Posterior cingulate gyrus (tissue), 11 donors: ENCODE measurements at places on chromosomes 16 and 17.

GRCh38 chr17:81940538-81941483, 3.7 kb upstream of the PYCR1 start:
- DNase-seq: peak; percentile 82

DNA sequence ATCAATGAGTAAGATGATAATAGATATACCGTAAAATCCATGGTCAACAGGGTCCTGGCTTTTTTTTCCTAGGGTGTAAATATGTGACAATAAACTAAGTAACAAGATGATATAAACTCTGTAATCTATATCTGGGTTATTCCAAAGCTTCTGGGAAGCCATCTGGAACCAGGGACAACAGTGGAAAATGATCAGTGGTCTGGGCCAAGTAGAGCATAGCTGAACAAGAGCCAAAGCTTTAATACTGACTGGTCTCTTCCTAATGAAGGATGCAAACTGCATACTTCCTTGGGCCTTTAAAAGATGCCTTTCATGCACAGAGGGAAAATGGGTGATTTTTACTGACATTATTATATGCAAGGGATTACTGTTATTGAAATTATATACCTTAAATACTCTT, 8.9 kb downstream of the CA10 start:
- DNase-seq: no peak

GRCh38 chr17:15782866-15783265, 50.8 kb downstream of the TBC1D26 start:
- peak; percentile 79 for DNase-seq

DNA sequence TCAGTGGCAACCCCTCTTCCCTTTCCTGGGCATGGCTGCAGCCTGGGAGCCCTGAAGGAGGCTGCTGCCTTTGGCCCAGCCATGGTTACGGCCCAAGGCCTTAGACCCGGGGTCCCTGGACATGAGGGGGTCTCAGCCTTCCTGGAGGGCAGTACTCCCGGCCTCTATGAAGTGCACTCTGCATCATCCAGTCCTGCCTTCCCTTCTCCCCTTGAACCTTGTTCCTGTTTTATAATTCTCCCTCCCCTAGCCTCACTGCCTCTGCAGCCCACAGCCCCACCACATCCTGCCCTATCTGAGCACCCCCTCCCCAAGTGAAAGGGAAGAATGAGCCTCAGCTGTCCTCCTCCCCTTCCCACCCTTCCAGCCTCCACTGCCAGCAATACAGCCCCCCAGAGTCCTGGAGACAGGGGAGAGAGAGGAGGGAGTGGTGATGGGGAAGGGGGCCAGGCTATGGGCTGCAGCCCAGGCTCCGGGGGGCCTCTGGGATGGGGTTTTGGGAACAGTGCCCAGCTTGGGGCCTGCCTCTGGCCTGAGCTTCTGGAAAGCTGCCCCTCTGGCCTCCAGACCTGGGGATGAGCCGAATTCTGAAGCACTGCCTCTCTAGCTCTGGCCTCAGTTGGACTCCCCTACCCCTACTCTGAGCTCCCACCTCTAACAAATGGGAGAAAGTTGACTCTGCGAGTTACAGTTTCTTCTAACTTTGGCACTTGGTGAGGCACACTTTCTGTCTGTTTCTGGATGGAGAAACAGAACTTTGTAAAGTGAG, 7.6 kb downstream of the CCR7 start:
- DNase-seq: no peak

DNA sequence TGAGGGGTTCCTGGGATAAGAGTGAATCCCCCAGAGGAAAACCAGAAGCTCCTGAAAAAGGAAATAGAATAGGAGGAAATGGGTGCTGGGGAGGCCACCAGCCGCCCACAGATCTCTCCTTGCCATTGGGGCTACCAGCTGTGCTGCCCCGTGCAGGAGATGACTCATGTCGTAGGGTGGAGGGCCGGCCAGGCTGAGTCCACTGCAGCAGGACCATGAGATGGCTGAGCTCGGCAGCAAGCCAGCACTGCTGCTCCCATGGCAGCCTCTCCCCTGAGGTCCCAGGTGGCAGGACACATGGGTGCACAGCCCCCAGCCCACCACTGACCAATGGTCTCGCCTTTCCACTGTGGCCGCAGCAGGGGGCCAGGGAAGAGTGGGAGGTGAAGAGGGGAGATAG, 95.5 kb downstream of the GNAO1 start:
- DNase-seq: no peak

DNA sequence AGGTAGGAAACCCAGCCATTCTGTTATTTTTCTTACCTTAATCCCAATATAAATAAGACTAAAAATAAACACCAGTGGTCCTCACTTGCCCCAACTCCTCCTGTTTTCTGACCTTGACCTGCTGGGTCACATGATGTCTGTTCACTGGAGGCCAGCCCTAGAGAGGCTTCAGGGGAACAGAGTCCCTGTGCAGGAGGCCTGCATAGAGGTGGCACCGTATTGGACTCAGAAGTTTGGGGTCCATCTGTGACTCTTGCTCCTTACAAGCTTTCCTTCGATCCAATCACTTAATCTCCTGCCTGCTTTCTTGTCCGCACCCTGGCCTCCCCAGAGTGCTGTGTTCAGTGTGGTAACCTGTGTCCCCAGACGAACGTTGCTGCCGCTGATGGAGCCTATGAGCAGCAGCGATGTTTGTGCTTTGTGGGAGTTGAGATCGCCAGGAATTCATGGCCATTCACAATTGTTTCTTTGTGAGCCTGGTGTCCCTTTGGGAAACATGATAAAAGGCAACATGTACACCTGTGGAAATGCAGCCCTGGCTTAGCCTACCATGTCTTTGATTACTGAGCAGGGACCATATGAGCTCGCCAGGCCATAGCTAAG, 4.7 kb downstream of the IGSF6 start:
- no peak for DNase-seq

- DNase-seq: peak; percentile 30
Measured at GRCh38 chr16:19524356-19524615, 544 bp downstream of the CCP110 start.

- DNase-seq: no peak
Measured at GRCh38 chr17:9700754-9701476, 55.6 kb downstream of the USP43 start.

GRCh38 chr16:6964679-6965078, 368.0 kb upstream of the RBFOX1 start:
- DNase-seq: no peak

- DNase-seq: no peak
Measured at GRCh38 chr16:73711406-73712080, 585.1 kb upstream of the PSMD7 start.

DNA sequence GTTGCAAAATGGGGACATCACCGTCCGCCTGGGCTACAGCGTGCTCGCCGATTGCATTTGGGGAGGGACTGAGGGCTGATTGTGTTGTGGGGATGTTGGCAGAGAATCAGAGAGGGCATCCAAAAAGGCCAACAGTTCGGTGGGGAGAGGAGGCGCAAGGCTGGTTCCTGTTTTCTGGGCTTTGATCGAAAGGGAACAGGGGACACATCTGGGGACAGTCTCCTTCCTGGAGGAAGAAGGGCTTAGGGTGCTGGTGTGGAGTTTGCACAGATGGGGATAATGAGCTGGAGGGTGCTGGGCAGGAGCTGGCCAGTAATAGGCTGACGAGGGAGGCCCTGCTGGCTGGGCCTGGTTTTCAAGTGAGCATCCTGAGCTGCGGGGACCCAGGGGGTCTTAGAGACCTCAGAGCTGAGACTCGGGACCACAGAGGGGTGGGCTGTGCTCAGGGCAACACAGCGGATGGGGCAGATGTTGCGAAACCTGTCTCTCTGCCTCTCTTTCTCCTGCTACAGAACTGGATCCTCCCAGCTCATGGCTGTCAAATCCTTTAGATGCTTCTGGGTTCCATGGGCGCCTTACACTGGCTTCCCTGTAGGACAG, 288.7 kb downstream of the SEC14L1 start:
- no peak for DNase-seq

- DNase-seq: no peak
Measured at GRCh38 chr17:60720763-60721531, 43.3 kb downstream of the BCAS3 start.

DNA sequence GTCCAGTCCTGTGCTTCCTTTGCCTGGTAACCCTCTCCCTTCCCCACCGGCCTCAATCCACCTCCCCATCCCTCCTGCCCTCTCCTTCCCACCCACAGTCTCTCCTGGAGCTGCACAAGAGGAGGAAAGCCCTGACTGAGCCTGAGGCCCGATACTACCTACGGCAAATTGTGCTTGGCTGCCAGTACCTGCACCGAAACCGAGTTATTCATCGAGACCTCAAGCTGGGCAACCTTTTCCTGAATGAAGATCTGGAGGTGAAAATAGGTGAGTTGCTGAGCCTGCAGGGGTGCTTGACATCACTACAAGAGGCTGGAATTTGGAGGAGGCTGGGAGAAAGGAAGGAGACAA, 1.3 kb downstream of the PLK1 start:
- no peak for DNase-seq

DNA sequence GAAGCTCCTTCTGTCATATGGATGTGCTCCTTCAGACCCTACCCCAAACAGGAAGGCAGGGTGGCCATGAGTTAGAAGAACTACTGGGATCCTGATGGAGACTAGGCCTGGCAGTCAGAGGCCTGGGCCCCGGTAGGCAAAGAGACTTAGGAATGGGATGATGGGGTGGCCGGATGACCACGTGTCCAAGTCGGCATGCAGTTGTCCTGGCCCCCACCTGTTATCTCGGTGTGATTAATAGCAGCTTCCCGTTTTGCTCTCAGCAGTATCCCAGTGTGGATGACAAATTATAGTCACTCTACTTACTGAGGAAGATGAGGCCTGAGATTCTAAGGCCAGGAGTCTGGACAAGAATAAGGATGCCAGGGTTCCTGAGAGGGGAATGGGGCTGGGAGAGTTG, 1.5 kb downstream of the TNFSF12 start:
- DNase-seq: no peak

DNA sequence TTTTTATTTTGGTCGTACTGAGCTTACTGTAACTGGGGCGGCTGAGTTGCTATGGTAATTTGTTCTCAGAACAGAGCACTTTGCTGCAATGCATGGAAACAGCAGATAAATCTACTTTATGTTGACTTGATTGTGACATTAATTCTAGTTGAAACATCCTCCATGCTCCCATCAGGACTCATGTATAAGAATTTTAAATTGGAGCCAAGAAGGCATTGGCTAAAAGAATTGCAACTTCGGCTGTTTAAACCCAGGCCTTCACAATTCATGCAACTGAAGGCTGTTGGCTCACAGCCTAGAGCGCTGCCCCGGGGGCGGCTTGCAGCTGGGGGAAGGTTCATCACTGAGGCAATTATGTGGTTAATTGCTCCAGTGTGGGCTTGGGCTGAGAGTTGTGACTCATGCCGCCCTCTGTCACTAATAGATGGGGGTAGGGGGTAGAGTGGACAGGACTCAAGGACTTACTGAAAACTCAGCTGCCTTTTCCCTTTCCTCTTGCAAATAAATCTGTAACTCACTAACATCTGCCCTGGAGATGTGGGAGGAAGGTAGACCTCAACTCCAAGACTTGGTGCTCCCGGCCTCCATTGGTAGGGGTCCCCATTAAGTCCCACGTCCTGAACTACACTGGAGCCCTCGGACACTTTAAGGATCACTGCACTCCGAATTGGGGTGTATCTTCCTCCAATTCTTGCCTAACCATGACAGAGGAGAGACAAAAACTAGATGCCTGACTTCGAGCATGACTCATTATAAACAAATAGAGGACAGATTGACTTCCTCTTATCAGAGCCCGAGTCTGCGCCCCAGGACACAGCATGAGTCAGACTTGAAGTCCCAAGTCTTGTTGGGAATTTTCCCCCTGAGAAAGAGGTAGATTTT, 37.5 kb downstream of the ERCC4 start:
- DNase-seq: no peak

DNA sequence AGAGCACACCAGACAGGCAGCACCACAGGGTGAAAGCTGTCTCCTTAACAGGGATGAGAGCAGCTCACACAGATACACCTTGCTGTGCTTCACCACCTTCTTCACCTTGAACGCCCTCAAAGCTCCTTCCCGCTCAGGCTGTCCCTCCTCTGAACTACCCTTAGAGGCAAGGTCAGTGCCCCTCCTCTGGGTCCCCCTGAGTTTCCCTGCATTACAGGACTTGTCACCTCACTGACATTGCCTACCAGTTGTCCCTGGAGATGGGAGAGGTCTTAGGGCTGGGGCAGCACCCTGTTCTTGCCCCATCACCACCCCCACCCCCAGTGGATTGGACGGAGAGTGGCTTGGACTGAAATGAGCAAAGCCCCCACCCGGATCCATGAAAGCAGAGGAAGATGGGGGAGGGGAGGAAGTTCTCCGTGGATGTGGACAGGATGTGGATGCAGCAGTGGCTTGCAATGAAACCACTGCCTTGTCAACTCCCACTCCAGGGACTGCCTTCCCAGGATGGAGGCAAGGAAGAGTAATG, 73.2 kb upstream of the CDH5 start:
- DNase-seq: no peak

DNA sequence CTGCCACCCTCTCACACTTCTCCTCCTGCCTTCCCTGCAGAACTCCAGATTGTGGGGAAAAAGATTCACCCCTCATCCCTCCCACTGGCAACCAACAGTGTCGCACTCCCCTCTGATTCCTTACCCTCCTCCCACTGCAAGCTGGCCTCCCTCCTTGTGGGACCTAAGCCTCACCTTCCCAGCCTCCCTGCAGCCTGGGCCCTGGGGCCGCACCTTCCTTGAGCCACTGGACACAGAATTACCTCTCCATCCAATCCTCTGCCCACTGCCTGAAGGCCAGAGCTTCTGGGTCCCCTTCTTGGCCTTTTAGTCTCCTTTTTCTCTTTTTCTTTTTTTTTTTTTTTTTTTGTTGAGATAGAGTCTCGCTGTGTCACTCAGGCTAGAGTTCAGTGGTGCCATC, 33.9 kb downstream of the NGFR start:
- DNase-seq: no peak

DNA sequence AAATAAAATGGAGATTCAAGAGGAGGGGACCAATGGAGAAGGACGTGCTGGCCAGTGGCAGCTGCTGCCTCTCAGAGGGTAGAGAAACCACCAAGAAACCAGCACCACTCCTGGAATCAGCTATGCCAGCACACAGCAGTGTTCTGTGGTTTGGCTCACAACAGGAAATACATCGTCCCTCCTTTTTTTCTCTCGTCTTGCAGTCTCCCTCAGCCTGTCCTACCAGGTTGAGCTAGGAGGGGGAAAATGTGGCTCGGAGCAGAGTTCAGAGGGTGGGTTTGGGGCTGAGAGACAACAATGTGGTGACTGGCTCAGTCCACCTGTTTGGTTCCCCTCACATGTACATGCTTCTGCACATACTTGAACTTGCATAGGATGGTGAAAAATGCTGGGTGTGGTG, 19.9 kb upstream of the SLC16A5 start:
- no peak for DNase-seq

DNA sequence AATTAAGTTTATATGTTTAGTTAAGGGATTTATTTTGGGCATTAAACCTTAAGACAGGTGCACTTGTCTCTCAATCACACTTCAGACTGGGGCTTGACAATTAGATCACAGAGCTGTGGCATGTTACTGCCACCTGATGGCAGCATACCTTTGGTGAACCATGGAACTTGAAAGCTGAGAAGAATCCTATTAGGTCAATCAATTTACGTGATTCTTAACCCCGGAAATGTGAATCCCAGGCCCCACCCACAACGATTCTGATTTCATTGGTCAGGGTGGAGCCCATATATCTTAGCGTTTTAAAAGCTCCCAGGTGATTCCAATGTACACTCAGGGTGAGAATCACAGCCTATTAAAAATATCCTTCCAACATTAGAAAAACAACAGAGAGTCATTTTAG, 91.0 kb downstream of the GSG1L start:
- no peak for DNase-seq
